Kidney (tissue), 22 donors: ENCODE measurements at places on chromosomes 2 and 18. TPM values are rescaled to one million over a fixed set of nuclear protein-coding genes. Genes with fewer than 3 reads are reported as not detected.

Gene ASB18
- polyA plus RNA-seq, result not detected

DNA sequence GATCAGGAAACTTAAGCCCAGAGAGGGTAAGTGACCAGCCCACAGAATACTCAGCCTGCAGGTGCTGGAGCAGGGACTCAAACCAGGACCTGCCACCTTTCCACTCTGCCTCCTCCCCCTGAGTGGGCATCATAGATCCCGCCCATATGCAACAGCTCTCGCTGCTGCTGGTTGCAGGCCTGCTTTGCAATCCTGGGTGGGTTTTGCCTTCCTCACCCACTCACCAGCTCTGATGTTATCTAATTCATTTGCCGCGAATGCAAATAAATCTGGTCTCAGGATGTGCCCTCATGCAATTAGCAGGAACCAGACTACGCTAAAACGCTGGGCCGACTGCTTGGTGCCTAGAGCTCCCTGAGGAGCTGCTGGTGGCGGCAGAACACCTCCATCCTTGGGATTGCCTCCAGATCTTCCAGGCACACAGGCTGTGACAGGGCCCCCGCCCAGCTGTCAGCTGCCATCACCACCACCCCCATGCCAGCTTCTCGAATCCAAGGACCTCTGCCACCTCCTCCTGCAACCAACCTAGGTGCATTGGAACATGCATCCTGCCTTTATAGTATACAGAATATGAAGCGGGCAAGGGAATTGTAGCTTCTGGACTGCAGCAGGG is 28.8 kb downstream of the CNGA3 start:
- DNase-seq, result no peak

Gene CYP1B1
- 7.7 TPM for polyA plus RNA-seq

- DNase-seq, result no peak
These were observed 208.1 kb upstream of the KLHL14 start for GRCh38 chr18:32980896-32981295.

- no peak for DNase-seq
These were observed 32.3 kb downstream of the CWC22 start for GRCh38 chr2:179974761-179975160.

- no peak for DNase-seq
These were observed 128.2 kb downstream of the KCNH7 start for GRCh38 chr2:162710287-162710890.

Gene STPG4
- polyA plus RNA-seq, result not detected

- peak; percentile 53 for DNase-seq
These were observed 52.8 kb upstream of the TGIF1 start for GRCh38 chr18:3397031-3397750.
